ENCODE measurements at places on chromosomes 12 and 14.

GRCh38 chr14:60665177-60665550 lies 15.9 kb upstream of the SIX1 start:
- DNase-seq, result no peak

DNA sequence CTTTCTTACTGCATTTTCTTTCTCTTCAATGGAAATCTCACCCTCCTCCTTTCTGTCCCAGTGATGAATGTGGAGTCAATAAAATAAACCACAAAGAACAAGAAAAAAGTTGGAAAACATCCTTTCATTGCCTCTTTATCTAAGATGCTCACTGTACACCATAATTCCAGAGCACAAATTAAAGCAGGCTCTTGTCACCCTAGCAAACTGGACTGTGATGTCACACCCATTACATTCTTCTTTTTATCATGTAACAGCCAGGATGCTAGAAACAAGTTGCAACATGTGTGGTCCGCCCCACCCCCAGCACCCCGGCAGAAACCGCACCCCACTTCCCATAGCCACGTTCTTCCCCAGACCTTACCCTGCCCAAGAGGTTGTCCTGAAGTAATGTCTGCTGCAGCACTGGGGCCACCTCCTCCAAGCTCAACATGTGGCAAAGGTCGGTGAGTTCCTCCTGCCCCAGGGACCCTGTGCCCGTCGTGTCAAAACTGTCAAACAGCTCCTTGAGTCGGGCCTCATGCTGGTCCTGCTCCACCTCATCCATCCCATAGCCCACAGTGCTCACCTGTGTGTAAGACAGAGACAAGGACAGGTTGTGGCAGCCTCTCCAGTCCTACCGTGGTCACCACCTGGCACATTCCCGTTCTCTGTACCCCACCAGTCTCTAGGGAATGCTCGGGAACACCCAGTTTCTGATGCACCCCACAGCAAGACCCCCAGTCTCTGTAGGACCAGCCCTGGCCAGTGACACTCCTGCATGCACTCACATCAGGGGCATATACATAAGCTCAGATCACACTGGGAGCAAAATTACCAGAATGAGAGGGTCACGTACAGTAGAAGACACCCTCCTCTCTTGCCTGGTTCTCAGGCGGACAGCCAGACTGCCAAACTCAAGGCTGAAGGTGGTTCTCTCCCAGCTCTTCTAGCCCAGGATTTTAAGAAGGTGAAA lies 9.2 kb downstream of the NIN start:
- DNase-seq, result no peak

GRCh38 chr12:81221681-81222080 lies 143.8 kb downstream of the ACSS3 start:
- no peak for DNase-seq

- no peak for DNase-seq
Measured at GRCh38 chr14:74653386-74654138, 41.5 kb upstream of the LTBP2 start.

GRCh38 chr12:75366629-75367028 lies 24.3 kb upstream of the GLIPR1L2 start:
- DNase-seq, result no peak

DNA sequence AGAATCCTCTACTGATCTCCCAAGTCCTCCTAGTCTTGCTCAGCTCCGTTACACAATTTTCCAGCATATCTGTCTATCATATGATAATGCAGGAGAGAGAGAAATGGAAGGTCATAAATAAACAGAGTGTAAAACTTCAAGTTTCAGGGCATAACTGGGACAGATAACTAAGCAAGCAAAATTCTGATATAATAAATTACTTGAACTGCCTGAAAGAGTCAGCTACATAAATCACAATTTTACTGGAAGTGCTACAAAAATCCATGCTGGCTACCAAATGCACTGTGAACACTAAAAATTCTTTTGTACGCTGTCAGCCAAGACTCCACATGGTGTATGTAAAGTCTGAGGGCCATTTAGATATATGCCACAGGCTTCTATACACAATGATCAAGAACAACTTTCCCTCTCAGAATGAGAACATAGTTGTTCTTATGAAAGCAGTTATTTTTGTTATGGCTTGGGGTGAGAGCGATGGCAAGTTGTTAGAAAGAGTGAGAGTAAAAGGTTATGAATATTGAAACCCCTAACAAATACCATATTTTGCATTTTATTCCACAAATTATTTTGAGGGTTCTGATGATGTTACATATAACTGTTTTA lies 41.1 kb downstream of the GRIP1 start:
- no peak for DNase-seq

GRCh38 chr12:29032446-29032845 lies 116.6 kb upstream of the FAR2 start:
- no peak for DNase-seq

DNA sequence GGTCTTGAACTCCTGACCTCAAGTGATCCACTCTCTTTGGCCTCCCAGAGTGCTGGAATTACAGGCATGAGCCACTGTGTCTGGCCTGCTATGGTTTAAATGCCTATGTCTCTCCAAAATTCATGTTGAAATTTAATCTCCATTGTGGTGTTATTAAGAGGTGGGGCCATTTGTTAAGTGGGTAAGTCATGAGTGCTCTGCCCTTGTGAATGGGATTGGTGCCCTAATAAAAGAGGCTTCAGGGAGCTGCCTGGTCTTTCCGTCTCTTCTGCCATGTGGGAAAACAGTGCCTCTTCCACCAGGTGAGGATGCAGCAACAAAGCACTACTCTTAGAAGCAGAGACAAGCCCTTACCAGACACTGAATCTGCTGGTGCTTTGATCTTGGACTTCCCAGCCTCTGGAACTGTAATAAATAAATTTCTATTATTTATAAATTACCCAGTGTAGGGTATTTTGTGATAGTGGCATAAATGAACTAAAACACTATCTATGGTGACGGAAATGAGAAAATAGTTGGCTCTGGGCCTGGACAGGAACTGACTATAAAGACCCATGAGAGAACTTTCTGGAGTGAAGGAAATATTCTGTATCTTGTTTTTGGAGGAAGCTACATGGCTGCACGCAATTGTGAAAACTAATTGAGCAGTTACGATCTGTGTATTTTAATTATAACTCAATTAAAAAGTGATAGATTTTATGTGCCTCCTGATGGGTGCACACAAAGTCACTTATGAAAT lies 12.1 kb upstream of the ATP23 start:
- no peak for DNase-seq

- DNase-seq, result no peak
Measured at GRCh38 chr12:8499616-8500015, 13.7 kb upstream of the CLEC4D start.
